Cerebellar nuclear complex (tissue), 1 donor: ENCODE measurements at places on chromosomes 2 and 18.

DNA sequence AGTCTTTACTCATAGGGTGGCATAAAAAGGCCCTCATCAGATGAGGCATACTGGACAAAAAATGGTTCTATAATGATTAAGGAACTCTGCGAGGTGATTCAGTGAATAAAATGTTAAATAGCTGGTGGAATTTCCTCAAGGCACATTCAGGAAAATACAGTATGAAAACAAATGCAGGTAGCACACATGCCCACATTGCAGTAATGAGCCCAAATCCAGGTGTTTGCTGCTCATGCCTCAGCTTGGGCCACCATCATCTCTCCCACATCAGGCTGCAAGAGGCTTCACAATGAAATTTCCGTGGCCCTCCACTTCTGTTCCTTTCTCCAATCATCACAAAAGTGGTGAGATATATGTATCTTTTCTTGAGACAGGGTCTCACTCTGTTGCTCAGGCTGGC, 298.3 kb downstream of the NBAS start:
- DNase-seq, result no peak

- DNase-seq, result no peak
Observed at GRCh38 chr2:200350850-200351285, 44.4 kb downstream of the SPATS2L start.

GRCh38 chr2:132422736-132423135, 6.1 kb downstream of the GPR39 start:
- DNase-seq, result no peak

DNA sequence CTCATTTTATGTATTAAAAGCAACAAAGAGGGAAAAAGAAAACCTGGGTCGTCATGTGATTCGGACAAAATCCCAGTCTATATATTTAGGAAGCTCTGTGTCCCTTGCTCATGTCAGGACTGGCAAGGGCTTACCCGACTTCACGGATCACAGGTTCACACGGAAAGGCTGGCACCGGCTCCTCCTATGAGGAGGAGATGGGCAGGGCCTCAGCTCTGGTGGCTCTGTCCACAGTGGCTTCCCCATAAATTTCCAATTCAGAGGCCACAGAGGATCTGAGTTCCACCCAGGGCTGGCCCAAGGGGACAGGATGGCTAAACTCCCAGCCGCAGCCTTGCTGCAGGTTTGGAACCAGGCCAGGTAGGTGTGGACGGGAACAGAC, 186.8 kb downstream of the BCL2 start:
- DNase-seq, result no peak

DNA sequence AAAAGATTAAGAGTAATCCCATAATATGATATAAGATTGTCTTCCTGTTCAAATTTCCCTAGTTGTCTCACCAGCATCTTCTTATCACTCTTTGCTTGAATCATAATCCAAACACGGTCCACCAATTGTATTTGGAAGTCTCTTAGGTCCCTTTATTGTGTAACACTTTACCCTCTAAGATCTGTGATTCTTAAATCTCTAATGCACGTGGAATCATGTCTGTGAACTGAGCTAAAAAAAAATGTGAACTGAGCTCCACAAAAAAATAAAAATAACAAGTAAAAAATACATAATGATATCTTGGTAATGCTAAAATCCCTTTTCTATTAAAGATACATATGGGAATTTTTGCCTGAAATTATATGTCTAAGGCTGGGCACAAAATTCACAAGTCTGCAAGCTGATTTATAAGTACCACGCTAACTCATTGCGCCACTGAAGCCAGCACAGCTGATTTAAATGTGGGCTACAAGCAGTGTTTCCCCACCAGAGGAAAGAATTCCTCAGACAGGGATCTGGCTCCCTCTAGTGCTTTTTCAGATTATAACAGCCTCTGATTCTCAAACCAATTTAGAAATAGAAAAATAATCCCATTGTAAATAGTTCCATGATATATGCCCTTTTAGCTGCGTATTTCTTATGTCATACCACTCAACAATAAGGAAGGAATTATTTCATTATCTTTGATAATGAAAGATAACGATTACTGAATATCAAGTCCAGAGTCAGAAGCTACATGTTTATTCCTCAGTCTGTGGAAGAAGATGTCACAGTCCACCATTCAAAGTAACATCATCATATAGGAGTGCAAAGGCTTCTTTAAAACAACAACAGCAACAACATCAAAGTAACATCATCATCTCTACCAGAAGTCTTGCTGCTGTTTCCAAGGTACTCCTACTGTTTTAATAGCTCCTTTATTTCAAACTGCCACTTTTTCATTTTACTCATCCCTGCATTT, 22.9 kb downstream of the RBM43 start:
- DNase-seq, result no peak

DNA sequence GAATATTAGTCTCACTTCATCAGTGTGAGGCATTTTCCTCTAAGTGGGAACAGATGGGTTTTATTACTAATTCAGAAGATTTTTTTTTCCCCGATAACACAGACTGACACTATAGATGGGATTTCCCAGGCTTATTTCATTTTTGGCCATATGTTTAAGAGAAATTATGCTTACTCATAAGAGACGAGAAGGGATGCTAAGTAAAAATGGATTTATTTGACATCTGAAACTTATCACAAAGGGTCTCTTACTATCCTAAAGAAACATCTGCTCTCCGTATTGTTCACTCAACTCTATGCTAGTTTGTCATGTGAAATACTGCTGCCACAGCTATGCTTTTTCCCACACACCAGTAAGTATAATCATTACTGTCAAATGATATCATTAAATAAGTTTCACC, 1476.3 kb downstream of the LRP1B start:
- no peak for DNase-seq

GRCh38 chr2:13018490-13018889, 301.8 kb downstream of the TRIB2 start:
- DNase-seq, result no peak

DNA sequence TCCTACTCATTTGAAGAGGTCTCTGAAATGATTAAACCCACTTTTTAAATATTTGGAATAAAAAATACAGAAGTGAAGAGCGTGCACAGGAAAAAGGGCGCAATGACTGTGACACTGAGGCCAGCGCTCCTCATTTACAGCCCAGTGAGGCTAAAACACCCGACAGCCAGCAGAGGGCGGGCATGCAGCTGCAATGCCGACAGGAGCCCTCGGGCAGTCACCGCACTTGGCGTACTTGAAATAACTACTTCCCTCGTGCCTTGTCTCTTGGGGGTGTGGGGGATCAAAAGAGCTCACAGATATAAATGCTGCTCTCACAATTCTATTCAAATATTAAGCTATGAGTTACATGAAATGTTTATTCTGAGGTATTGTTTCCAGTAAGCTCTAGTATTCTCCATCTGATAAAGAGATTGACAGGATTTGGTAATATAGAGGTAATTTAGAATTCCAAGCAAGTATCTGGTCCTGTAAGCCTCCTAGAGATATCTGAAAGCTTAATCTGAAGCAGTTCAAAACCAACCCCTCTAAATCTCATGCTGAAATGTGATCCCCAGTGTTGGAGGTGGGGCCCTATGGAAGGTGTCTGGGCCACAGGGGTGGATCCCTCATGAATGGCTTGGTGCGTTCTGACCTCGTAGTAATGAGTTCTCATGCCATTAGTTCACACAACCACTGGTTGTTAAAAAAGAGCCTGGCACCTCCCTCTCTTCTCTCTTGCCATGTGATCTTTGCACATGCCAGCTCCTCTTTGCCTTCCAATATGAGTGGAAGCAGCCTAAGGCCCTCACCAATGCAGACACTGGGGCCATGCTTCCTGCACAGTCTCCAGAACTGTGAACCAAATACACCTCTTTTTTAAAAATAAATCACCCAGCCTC, 93.6 kb downstream of the ZAP70 start:
- no peak for DNase-seq

- DNase-seq, result no peak
Observed at GRCh38 chr2:46308081-46308480, 10.9 kb downstream of the EPAS1 start.

GRCh38 chr2:190961918-190962487, 52.0 kb downstream of the STAT1 start:
- no peak for DNase-seq

DNA sequence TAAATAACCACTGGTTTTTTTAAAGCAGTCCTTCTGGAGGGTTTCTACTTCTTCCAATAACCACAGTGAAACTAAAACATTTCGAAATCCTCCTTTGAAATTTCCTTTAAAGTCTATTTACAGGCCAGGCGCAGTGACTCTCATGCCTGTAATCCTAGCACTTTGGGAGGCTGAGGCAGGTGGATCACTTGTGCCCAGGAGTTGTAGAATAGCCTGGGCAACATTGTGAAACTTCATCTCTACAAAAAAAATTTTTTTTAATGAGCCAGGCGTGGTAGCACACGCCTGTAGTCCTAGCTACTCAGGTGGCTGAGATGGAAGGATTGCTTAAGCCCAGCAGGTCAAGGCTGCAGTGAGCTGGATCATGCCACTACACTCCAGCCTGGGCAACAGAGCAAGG, 15.2 kb downstream of the KIDINS220 start:
- no peak for DNase-seq

GRCh38 chr2:145066151-145066661, 546.3 kb upstream of the ZEB2 start:
- no peak for DNase-seq

DNA sequence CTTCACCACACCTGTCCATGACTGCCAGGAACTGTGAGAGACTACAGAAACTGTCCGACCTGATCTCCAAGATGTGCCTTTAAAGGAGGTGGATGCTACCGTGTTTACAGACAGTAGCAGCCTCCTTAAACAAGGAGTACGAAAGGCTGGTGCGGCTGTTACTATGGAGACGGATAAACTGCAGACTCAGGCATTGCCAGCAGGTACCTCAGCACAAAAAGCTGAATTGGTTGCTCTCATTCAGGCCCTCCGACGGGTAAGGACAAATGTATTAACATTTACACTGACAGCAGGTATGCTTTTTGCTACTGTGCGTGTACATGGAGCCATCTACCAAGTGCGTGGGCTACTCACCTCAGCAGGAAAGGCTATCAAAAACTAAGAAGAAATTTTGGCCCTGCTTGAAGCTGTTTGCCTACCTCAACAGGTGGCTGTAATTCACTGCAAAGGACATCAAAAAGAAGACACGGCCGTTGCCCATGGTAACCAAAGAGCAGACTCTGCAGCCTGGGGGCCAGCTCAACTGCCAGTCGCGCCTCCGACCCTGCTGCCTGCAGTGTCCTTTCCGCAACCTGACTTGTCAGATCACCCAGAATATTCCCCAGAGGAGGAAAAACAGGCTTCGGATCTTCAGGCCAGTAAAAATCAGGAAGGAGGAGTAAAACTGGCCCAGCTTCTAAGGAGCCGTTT, 30.9 kb downstream of the SKA1 start:
- no peak for DNase-seq

GRCh38 chr2:241443486-241444223, 64.7 kb downstream of the STK25 start:
- DNase-seq, result no peak

DNA sequence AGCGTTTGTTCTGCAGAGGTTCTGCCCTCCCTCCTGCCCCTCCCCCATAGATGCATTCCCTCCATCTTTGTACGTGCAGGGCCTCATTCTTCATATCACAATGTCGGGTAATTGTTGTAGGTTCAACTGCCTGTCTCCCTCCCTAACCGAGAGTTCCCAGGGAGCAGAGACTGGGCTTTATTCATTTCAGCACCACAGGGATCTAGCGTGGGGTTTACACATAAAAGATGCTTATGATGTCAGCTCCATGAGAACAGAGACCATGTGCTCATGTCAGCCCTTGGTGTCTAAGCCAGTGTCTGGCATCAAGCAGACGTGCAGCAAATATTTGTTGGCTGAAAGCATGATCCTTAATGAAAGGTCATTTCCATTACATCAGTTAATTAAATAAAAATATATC, 298.9 kb upstream of the TRIB2 start:
- no peak for DNase-seq

DNA sequence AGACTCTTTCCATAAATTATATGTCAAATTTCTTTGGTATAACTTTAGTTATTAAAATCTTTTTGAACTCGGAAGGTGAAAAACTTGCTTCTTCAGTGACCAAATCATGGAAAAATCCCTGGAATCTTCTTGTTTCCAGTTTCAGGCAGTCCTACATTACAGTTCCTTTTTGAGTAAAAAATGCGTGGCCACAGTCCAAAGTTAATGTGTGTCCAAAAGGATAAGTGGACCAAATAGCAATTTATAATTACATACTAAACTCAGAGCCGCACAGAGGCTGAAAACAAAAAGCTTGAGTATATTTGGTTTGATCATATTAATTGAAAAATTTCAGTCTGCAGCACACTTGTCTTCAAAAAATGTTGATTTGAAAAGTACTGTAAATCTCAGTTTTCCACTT, 28.4 kb upstream of the DYNC2LI1 start:
- no peak for DNase-seq

- DNase-seq, result no peak
Observed at GRCh38 chr2:37553411-37554154, 117.9 kb downstream of the CDC42EP3 start.

- no peak for DNase-seq
Observed at GRCh38 chr18:58213440-58213839, 169.4 kb downstream of the NEDD4L start.

DNA sequence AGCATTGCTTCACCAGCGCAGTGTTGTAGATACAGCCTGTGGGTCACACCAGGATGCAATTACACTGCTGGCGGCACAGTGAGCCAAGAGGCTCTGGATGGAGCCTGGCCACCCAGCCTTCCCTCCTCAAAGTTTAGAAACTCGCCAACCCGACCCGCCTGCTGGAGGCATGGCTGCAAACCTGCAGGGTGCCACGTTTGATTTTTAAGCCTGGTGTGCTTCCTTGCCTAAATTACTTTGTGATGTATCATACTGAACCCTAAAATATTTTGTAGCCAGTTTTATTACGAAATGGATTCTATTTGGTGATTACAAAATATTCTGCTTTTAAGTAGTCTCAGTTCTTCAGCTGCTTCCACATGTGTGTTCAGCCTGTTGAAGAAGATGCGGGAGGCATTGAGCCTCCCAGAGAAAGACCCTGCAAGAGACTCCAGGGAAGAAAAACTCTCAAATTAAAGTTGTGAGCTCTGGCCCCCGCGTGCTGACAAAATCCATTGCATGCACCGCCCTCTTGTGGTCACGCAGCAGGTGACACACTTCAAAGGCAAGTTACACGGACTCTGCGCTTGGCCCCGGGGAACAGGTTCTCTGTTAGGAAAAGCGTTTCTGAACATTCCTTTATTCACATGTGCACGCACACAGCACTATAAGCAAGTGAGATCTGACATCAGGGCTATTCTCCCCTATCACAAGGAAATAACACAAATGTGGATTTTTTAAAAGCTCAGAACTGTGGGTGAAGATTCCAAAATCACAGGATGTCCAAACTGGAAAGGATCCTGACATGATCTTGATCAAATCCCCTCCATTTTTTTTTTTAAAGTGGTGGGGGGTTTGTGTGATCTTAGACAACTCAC, 63.0 kb upstream of the TWIST2 start:
- DNase-seq, result no peak

DNA sequence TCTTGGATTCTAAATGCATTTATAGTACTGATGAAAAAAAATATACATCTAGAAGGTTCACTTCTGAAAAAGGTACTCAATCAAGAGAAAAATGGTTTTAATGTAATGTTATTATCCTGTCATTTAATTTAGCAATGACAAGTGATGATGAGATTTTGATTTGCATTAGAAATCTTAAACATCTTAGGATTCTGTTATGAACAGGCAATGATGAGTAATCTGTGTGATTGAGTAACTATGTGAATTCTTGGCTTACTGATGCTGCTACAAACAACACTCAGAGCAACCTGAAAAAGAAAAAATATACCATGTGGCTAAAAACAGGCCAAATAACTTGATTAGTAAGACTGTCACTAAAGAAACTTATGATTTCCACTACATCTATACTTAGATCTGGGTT, 30.1 kb downstream of the RBKS start:
- no peak for DNase-seq

- no peak for DNase-seq
Observed at GRCh38 chr2:39194686-39195085, 49.1 kb downstream of the CDKL4 start.

GRCh38 chr18:75240433-75240832, 29.8 kb downstream of the TSHZ1 start:
- no peak for DNase-seq
